ENCODE measurements at places on chromosomes 5 and 9. TPM values are rescaled to one million over a fixed set of nuclear protein-coding genes. Genes with fewer than 3 reads are reported as not detected.

The ZNF366 gene
- total RNA-seq: 0.40 TPM

The PCDHGB4 gene
- total RNA-seq: 0.11 TPM

The ITK gene
- 313 TPM for total RNA-seq

The ROR2 gene
- 0.08 TPM for total RNA-seq

The NUTM2F gene
- total RNA-seq: not detected

The PCDHA1 gene
- total RNA-seq: not detected

The CD74 gene
- total RNA-seq: 341 TPM

The C9 gene
- total RNA-seq: not detected

The OR1J2 gene
- total RNA-seq: not detected

DNA sequence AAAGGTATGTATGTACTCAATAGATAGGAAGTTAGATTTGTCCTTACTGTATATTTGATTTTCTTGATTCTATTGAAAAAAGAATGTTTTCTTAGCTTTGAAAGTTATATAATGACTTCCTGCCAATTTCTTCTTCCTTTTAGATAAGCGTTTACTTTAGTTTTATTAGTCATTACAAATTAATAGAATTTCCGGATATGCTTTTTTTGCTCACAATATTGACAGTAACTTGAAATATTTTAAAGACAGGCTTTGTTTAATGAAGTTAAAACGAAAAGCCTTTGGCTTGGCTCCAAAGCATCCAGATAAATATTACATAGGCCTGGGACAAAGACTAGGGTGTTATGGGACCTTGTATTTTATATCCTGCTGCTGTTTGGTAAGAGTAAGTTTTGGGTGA lies 49.5 kb downstream of the CWC27 start:
- DNase-seq: no peak
- H3K27me3 ChIP-seq: no peaks in the 10 kb centered on the region
- peaks cover 7% of the 10 kb centered on the region for H3K4me1 ChIP-seq
- no peak overlapping the region for H3K27ac ChIP-seq
- no peak overlapping the region for H3K4me3 ChIP-seq

DNA sequence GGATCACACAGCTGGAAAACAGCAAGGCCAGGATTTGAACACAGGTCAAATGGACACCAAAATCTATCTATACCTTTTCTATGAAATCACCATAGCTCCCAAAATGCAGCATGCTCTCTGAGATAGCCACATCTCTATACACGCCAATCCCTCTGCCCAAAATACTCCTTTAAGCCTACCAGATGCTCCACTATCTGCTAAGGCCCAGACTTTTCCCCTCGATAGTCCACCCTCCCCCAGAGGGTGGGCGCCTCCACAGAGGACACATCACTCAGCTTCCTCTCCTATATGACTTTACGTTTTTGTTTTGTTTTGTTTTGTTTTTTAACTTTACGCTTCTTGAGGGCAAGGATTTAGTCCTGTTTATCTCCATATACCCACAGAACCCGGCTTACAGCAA lies 46.8 kb downstream of the MTMR12 start:
- H3K27me3 ChIP-seq: no peaks in the 10 kb centered on the region
- H3K27ac ChIP-seq: no peak overlapping the region
- peaks cover 50% of the 10 kb centered on the region for H3K36me3 ChIP-seq
- no peak for DNase-seq
- H3K4me1 ChIP-seq: peaks cover 6% of the 10 kb centered on the region

- no peak overlapping the region for H3K27ac ChIP-seq
- no peaks in the 10 kb centered on the region for H3K4me1 ChIP-seq
- H3K27me3 ChIP-seq: peaks cover 4% of the 10 kb centered on the region
- DNase-seq: no peak
- no peak overlapping the region for H3K4me3 ChIP-seq
- H3K36me3 ChIP-seq: no peaks in the 10 kb centered on the region
Observed at GRCh38 chr9:86860006-86860405, 87.3 kb downstream of the GAS1 start.

DNA sequence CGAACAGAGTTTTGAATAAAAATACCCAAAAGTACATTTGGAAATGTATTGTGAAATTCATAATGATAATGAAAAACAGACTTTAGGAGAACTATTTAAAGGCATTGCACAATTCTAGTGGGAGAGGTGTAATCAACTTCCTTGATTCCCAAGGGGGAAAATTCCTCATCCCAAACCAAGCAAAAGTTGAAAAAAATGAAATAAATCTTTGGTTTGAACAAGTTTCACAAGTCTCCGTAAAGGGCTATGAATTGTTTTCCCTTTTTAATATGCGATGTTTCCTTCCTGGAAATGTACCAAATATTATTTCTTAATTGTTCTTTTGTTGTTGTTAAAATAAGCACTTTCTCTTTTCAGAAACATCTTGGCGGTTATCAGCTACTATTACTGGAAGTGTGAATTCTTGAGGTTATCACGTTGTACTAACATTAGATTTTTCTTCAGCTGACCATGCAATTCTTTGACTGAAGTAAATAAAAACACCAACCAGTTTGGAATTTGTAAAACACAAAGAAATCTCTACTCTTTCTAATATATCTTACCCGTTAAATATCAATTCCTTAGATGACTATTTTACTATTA lies 59.3 kb downstream of the SVEP1 start:
- H3K27me3 ChIP-seq: peaks cover 2% of the 10 kb centered on the region
- no peak overlapping the region for H3K27ac ChIP-seq
- no peak overlapping the region for H3K4me3 ChIP-seq
- H3K36me3 ChIP-seq: no peaks in the 10 kb centered on the region
- DNase-seq: no peak
- H3K4me1 ChIP-seq: no peaks in the 10 kb centered on the region

DNA sequence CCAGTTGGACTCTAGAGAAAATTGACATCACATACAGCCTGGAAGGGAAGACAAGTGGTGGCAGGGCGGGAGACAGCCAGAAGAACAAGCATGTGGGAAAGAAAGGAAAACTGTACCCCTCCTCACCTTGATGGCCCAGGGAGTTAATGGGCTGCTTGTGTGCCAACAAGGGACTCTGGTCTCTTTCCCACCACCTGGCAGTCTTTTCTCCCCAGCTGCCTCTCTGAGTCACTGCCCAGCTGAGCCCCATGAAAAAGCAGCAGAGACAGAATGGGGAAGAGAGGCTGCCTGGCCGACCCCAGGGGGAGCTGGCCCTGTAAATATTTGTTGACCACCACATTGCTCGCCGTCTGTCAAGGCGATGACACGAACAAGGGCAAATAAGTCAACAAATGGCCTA lies 359.4 kb downstream of the ENC1 start:
- no peak for DNase-seq
- no peaks in the 10 kb centered on the region for H3K27me3 ChIP-seq
- no peak overlapping the region for H3K4me3 ChIP-seq
- no peaks in the 10 kb centered on the region for H3K4me1 ChIP-seq

DNA sequence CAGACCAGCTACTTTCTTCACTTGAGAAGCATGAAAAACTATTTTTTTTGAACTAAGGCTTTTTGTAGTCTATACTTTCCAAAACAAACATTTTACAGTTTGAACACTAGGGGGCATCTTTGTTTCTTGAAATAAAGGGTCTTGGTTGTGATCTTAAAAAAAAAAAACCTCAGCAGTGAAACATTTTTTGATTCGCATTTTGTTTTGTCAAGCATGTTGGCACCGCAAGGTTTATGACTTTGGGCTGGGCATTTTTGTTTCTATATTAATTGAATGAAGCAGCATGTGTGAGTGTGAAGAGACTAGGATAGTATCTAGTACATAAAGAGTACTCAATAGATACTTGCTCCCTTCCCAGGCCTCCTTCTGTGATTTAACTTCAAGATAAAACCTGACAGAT lies 31.6 kb upstream of the ACOT12 start:
- DNase-seq: no peak
- no peaks in the 10 kb centered on the region for H3K27me3 ChIP-seq
- no peak overlapping the region for H3K27ac ChIP-seq
- peaks cover 3% of the 10 kb centered on the region for H3K36me3 ChIP-seq

DNA sequence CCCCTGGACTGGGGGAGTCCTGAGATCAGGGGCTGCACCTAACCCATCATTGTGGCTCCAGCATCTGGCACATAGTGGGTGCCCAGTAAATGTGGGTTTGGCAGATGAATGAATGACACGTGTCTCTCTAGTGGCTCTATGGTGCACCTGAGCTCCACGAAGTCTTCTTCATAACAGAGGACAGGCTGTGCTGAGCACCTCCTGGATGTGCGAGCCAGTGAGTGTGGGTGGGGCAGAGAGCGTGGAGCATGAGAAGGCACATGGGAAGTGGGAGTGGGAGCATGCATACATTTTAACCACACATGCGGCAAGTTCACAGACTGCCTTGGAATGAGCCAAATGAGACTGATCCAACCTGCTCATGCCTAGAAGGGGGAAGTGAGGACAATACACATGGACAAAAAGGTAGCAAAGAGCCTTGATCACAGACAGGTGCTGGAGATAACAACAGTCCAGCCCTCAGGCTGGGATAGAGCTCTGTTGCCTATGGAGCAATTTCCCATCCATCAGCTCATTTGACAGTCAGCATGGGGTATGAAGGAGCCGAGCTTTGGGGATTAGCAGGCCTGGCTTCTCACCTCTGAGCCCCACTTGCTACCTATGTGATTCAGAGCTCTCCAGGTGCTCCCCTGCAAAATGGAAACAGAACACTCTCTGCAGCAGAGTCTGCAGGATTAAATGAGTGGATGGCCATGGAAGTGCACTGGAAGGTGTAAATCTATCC lies 76.2 kb upstream of the TBC1D2 start:
- H3K4me1 ChIP-seq: peaks cover 1% of the 10 kb centered on the region
- H3K27me3 ChIP-seq: peaks cover 2% of the 10 kb centered on the region
- DNase-seq: no peak

DNA sequence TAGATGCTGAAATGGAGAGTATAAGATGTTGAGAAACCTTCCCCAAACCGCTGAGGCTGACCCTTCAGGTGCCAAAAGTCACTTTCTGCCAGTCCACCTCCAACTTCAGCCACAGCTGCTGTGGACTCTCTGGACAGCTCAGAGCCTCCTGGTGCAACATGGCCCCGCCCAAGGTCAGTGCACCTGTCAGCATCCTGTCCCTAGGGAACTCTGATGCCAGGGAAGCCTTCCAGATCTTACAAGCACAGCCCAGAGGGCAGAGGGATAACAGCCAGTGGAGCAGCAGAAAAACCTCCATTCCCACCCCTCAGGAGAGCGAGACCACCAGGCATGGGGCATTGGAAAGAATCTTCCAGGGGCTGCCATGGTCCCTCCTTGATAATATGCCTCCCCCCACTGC lies 10.5 kb upstream of the PTGES2 start:
- peaks cover 23% of the 10 kb centered on the region for H3K27me3 ChIP-seq
- peaks cover 2% of the 10 kb centered on the region for H3K36me3 ChIP-seq
- no peak overlapping the region for H3K27ac ChIP-seq
- H3K4me3 ChIP-seq: no peak overlapping the region

DNA sequence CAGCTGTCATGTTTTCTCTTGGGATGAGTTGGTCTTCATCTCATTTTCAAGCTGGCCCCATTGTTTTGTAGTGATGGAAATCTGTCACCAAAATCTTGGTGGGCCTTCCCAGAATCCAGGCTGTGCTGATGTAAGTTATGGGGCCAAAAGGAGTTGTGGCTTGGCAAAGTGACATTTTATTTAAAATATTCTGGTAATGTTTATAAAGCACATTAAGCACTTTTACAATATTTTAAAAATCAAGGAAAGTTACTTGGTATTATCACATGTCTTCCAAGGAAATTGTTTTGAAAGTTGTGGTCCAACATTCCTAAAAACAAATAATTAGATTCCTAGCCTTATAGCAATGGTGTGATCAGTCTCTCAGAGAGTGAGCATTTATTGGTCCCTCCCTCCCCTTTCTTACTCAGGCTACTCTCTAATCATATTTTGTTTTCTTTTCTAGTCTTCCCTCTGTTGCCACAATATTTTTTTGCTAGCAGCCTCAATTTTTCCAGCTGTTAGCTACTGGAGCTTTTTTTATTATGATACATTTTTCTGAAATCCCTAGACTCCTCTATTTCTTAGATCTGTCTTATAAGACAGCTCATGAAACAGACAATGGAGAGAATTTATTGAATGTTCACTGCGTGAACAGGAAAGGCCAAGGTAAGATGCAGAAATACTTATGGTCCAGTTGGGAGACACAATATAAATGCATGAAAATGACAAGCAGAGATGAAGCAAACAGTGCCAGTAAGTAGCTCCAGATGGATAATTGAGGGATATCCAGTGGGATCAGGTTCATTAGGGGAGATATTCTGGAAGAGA lies 408.1 kb upstream of the ZNF608 start:
- H3K4me1 ChIP-seq: no peaks in the 10 kb centered on the region
- no peaks in the 10 kb centered on the region for H3K36me3 ChIP-seq
- DNase-seq: no peak
- no peaks in the 10 kb centered on the region for H3K27me3 ChIP-seq
- H3K27ac ChIP-seq: no peak overlapping the region

DNA sequence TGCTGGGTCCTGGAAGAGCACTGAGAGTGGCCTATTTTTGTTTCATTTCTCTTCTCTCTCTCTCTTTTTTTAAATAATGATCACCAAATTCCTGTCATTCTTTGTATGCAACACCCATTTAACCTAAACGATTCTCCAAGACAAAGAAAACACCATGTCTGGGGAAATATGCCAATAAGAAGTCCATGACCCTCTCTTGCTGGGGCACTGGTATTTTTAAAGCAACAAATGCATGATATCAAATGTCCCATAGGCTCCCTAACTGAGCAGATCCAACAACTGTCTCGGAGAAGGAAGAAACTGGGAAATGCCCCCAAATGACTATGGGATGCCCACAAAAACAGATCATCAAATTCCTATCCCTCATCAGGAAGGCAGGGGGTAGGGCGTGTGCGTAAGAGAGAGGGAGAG lies 567.4 kb downstream of the CCDC171 start:
- no peaks in the 10 kb centered on the region for H3K4me1 ChIP-seq
- no peaks in the 10 kb centered on the region for H3K27me3 ChIP-seq
- H3K4me3 ChIP-seq: no peak overlapping the region

- H3K36me3 ChIP-seq: no peaks in the 10 kb centered on the region
- H3K4me1 ChIP-seq: peaks cover 2% of the 10 kb centered on the region
- H3K27me3 ChIP-seq: peaks cover 5% of the 10 kb centered on the region
- no peak for DNase-seq
- no peak overlapping the region for H3K4me3 ChIP-seq
Observed at GRCh38 chr5:168015506-168015905, 275.9 kb upstream of the WWC1 start.

GRCh38 chr5:169343766-169344165 lies 42.8 kb upstream of the SLIT3 start:
- H3K36me3 ChIP-seq: no peaks in the 10 kb centered on the region
- H3K4me1 ChIP-seq: no peaks in the 10 kb centered on the region
- no peak for DNase-seq

- no peaks in the 10 kb centered on the region for H3K36me3 ChIP-seq
- H3K27me3 ChIP-seq: peaks cover 51% of the 10 kb centered on the region
- H3K4me3 ChIP-seq: no peak overlapping the region
- no peak for DNase-seq
Observed at GRCh38 chr5:37846786-37847310, 7.0 kb upstream of the GDNF start.

DNA sequence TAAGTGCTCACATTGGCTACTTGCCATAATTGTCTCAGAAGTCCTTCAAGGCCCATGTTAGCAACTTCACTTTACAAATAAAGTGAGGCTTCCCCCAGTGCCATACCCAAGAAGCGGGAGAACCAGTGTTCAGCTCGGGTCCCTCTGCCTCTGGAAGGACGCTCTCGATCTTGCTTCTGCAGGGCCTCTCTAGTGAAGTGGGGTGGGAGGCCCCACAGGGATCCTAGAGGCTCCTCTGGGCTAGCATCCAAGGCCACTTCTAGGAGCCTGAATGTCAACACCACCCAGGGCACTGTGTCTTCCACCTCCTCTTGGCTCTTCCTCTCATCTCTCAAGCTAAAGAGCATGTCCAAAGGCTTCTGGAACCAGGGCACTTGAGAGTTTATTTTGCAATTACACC lies 282.5 kb downstream of the GADD45G start:
- no peaks in the 10 kb centered on the region for H3K36me3 ChIP-seq
- H3K4me3 ChIP-seq: no peak overlapping the region
- no peaks in the 10 kb centered on the region for H3K4me1 ChIP-seq
- no peak overlapping the region for H3K27ac ChIP-seq
- DNase-seq: no peak
- H3K27me3 ChIP-seq: peaks cover 9% of the 10 kb centered on the region

All from activated naive CD8-positive, alpha-beta T cell treated with anti-CD3 and anti-CD28 coated beads, Interleukin-2, amount 10 ng/mL, durations not matched to agents 7 days and 5 days (primary cell).